ENCODE measurements at places on chromosomes 16 and 17.

- DNase-seq: peak; percentile 12
Measured at GRCh38 chr16:75198135-75198600, 8.8 kb downstream of the CTRB2 start.

DNA sequence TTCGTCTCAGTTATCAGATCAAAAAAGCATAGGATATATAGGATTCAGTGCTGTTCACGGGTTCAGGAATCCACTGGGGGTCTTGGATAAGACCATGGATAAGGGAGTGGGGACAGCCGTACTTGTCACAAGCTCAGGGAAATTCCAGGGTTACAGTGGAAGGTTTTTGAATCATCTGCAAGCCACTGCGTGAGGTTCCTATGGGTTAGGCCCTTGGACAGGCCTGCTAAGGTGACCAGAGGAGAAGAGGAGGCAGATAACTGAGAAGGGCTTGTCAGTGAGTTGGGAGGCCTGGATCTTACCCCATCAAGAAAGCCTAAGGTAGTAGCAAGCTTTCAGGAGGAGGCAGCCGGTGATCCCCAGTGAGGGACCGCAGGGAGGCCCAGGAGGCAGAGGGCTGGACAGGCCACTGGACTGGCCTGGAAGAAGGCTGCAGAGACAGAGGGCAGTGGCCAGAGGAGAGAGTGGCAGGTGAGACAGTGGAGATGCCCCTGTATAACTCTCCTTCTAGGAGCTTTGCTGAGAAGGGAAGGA, 27.3 kb downstream of the NGFR start:
- no peak for DNase-seq

- no peak for DNase-seq
Measured at GRCh38 chr17:10613775-10614513, 43.2 kb downstream of the MYH3 start.

- no peak for DNase-seq
Measured at GRCh38 chr16:23877107-23878070, 41.6 kb downstream of the PRKCB start.

GRCh38 chr17:7440834-7441195, 1.5 kb downstream of the FGF11 start:
- DNase-seq: no peak

GRCh38 chr17:41777574-41778188, 8.8 kb downstream of the JUP start:
- DNase-seq: peak; percentile 88

DNA sequence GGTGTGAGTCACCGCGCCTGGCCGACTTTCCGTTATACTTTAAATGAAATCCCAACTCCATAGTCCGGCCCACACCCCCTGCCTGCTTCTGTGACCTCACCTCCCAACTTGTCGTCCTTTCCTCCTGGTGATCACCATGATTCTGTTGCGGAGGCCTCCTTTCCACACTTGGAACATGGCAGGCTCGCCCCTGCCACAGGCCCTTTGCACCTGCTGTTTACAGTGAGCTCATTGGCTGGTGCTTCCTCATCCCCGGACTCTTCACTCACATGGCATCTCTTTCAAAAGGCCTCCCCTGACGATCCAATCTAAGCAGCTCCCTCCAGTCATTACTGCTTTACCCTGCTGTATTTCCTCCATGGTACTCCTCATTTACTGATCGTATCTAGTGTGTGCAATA, 64.6 kb downstream of the RAP1GAP2 start:
- DNase-seq: no peak

- peak; percentile 64 for DNase-seq
Measured at GRCh38 chr16:4846503-4846900, 586 bp downstream of the GLYR1 start.

- DNase-seq: no peak
Measured at GRCh38 chr16:2881783-2882649, 999 bp upstream of the FLYWCH2 start.

GRCh38 chr16:2912330-2913199, 834 bp downstream of the FLYWCH1 start:
- peak; percentile 43 for DNase-seq

DNA sequence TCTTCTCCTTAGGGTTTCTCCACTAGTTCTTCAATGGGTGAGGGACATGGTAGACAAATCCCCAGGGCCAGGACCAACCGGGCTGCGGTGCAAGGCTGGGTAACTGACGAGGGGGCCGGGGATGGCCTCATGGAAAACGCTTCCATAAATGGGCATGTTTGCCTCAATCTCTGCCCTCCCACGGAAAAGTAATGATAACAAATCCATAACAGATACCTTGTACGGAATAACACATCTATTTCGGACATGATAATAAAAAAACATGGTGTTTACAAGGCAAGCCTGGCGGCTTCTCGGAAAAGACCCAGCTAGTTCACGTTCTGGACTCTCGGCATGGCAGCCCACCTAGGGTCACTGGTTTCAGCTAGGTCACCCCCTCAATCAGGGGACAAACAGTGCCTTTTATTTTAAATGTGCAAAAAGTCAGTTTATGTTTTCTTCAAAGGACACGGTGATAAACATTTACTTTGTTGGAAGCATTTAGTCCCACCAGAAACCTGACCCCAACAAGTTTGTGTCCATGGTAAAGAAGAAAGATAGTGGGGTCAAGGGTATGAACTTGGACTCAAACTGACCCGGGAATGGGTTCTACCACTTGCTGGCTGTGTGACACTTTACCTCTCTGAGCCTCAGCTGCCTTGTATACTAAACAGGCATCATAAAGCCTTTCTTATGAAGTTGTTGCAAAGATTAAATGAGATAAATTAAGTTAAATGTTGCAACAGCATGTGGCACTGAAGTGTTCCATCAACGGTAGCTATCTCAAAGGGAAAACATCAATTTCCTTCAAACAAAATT, 1.7 kb downstream of the MYH11 start:
- DNase-seq: no peak

GRCh38 chr17:57342963-57343589, 86.8 kb downstream of the MSI2 start:
- no peak for DNase-seq

DNA sequence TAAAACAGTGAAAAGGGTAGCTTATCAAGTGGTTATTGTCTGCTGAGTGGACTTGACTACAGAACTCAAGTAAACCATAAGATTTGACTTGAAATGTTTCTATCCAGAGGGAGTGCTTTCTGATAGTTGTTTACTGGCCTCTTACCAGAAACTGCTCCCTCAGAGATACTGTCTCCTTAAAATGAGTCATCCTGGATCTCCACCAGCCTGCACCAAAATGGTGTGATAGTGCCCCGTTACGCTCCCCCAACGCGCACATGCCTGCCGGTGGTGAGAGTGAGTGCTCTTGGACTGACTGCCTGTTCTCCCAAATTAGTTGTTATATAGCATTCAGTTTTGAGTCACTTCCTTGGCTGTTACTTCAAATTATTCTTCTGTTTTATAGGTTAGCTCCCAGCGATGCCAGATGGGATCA, 22.9 kb downstream of the PRCD start:
- DNase-seq: peak; percentile 42

DNA sequence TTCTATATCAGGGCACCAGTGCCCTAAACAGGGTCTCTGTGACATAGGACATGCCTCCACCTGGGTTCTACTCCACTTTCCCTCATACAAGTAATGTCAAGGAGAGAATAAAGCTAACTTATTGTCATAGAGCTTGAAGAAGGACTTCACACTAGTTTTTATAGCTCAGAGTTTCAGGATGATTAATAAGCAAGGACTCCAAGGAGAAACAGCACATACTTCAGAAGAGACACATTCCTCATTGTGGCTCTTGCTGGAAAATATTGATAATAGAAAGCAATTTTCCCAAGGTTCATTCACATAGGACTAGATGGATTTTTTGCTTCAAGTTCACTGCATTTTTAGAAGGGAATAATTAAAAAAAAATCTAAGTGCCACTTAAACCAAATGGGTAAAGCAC, 133.3 kb downstream of the CA10 start:
- DNase-seq: no peak

- DNase-seq: no peak
Measured at GRCh38 chr17:260944-261343, 79.5 kb upstream of the DOC2B start.

DNA sequence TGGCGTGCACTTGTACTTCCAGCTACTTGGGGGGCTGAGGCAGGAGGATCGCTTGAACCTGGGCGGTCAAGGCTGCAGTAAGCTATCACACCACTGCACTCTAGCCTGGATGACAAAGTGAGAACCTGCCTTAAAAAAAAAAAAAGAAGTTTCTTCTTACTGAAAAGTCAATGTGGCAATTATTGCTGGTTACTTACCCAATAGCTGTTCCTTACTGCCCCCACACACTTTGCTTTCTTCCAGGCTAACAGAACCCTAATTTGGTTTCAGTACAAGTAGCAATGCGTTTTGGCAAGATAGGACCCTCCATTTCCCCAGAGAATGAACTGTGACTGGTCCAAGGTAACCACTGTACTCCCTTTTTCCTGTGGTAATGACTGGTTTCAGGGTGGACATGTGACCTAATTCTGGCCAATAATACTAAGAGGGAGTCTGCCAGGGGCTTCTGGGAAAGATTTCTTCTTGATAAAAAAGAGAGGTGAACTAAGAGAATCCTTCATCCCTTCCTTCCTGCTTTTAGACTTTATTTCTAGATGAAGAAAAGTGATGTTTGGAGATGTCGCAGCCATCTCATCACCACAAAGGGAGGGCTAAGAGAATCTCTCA, 58.8 kb upstream of the MSI2 start:
- no peak for DNase-seq

DNA sequence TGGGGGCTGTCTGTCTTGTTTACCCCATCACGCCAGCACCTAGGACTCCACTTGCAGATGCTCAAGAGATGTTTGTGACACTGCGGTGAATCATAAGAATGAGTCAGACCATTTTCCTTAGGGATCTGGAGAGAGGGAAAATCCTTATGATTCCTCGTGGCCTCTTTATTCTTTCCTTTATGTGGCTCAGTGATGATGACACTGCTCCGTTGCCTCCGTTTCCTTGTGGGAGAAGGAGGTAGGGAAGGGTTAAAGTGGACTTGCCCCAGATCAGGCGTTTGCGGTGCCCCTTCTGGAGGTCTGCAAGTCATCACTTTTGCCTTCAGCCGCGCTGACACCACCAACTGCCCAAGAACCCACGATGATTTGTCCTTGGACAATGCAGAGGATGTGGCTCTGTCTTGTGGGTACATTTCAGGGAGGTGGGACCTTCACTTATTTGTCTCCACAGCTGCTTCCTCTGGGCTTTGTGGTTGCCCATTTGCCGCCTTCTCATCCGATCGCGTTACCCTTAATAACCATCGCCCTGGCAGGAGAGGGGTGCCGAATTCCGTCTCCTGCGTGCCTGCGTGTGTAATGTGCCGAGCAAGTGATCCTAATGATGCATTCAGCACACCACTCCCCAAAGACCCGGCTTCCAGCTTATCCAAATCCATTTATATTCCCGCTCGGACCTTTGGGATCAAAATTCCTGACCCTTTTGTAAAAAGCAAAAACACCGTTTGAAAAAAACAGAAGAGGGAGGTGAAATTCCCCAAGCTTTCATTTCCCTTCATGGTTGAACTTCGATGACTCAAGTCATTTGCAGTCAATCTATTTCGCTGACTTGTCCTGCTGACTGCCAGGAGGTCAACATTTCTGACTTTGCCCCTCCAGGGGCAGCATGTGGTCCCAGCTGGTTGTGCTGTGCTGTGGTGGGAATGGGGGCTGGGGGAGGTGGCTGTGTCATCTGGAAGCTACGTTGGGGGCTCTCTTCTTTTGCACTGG, 87.2 kb upstream of the IRX3 start:
- peak; percentile 44 for DNase-seq

DNA sequence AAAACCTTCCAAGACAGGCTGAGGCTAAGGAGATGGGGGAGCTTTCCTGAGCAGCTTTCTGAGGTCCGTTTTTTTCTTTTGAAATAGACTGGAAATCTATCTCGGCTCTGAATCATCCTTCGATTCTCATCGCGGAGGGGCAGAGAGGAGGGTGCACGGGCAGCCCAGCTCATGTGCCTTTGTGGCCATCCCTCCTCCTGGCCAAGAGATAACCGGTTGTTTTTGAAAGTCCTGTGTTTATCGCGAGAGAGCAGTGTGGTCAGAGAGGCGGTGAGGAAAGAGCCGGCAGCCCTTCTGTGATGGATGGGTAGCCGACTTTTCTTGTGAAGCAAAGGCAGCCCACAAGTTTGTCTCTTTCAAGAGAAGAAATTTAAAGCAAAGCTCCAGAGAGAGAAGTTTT, 191.6 kb downstream of the CCDC182 start:
- no peak for DNase-seq

- no peak for DNase-seq
Measured at GRCh38 chr16:27906883-27907282, 156.6 kb downstream of the GSG1L start.

GRCh38 chr16:1978476-1979120, 2.7 kb downstream of the NOXO1 start:
- DNase-seq: no peak

GRCh38 chr16:66605979-66606751, 1.7 kb downstream of the CMTM3 start:
- no peak for DNase-seq

DNA sequence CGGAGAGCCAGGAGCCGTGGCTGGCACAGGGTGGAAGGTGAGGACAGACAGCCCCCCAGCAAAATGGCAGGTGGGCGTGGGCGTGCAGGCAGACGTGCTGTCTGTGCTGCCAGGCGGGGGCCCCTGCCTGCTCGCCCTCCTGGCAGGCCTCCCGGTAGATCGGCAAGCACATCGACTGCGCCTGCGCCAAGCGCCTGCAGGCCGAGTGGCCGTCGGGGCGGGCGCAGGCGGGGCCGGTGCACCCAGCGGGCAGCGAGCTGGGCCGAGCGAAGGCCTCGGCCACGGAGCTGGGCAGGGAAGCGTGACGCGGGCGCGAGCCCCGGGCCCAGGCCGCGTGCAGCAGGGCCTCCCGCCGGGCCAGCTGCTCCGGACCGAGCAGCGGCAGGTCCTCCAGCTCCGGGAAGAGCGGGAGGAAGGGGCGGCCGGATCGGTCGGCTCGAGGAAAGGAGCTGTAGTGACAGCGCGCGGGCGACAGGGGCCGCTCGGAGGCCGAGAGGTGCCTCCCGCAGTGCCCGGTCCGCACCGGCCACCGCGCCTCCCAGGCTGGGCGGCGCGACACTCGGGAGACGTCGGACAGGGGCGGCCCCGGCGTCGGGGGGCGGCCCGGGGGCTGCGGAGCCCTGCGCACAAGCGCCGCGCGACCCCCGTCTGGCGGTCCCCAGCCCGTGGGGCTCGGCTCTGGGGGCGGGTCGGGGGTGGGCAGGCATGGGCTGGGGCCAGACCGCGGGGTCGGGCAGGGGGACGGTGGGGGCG, 16.9 kb downstream of the GRIN2C start:
- DNase-seq: peak; percentile 16

Data from brain microvascular endothelial cell (primary cell).